Thymus (tissue), 14 donors: ENCODE measurements at places on chromosomes 1 and 21. TPM values are rescaled to one million over a fixed set of nuclear protein-coding genes. Genes with fewer than 3 reads are reported as not detected.
A peak's percentile ranks its signal among the peaks of the same experiment; 100 is the strongest.

- DNase-seq, result no peak
These were observed 7.9 kb downstream of the RPL11 start for GRCh38 chr1:23699280-23700179.

DNA sequence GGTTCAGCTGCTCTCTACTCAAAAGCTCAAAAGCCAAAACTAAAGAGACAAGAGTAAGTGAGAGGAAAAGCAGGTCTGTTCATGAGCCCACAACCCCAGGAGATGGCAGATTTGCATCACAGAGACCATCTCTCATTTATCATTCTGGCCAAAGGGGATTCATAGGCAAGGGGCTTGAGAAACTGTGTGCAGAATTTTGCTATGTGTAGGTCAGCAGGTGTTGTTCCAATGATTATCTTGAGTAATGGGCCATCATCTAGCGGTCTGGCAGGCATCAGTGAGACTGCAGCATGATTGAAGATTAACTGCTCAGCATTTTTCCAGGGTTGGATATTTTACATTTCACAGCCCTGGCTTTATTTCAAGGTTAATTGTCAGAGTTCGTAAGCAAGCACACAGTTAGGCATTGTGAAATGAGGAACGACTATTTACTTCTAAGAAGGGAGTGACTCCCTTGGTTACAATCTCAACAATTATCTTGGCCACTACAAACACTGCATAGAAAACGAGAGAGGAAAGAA, 1204.6 kb upstream of the TMPRSS15 start:
- no peak for DNase-seq

DNA sequence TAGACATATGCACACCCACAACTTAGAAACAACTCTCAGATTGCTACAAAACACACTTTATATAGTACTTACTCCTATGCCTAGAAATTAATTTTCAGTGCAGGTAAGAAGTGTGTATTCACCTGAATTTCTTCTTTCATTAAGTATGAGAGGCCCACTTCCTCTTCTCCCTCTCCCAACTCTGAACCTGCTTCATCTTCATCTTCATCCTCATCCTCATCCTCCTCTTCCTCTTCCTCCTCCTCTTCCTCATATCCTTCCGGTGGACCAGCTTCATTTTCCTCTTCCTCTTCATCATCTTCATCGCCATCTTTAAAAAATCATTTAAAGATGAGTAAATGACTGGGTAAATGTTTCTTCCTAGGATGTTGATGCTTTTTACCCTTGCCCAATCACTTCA, 9.4 kb downstream of the ANP32E start:
- no peak for DNase-seq

GRCh38 chr21:38958940-38959691, 153.4 kb downstream of the ETS2 start:
- no peak for DNase-seq

DNA sequence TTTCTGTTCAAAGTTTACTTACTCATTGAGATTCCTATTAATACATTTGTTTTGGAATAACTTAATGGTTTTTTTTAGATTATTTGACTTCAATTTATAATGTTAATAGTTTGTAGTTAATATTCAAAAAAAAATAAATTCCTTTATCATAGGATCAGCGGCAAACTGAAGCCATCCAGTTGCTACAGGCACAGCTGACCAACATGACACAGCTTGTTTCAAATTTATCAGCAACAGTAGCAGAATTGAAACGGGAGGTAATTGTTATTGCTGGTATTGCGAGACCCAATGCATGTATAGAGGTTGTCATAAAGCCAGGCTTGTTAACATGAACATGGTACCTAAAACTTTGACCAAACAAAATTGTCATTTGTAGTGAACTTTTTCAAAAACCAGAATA, 59.0 kb upstream of the FASLG start:
- DNase-seq, result no peak

DNA sequence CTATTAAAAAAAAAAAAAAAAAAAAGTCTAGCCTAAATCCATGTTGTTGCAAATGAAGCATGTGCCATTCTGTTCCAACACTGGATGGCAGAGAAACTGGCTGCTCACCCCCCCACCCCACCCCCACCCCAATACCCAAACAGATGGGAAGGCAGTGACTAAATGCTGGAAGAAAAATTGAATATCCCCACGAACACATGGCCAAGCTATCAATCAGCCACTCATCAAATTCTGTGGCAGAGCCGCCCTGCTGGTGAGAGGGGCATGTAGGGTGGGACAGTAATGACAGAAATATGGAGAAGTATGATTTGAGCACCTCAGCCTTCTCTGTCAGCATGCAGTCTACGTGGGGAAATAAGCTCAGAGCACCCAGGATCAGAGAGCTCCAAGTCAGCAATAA, 34.1 kb downstream of the OPTC start:
- no peak for DNase-seq

DNA sequence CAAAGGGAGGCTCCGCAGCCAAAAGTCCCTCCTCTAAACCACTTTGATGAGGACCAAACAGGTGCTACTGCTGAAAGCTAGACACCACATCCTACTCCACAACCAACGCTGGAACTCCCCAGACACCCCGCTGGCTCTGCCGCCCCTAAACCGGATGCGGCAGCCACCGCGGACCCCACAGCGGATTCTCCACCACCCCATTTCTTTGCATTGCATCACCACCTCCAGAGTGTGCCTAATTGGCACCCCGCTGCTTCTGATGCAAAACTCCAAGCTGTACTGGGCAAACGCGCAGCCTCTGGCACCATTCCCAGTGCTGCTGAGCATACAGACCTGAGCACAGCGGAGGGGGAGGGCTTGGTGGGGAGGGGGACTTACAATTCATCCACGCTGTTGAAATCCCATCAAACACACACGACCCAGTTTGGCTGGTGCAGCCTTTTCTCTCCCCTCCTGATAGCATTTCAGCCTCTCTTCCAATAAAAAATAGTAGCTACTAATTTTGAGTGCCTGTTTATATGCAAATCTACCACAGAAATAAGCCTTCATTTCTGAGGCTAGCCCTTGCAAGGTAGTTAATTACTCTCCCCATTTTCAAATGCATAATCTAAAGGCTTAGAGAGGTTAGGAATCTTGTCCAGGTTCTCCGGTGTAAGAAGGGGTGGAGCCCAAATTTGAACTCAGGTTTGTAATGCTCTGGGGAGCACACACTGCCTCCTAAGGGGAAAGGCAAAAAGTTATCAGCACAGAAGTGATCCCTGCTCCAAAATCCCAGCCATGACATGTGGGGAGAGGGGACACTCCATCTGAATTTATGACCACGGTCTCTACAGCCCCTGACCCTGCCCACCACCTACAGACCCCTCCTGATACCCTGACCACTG, 12.2 kb upstream of the RGS16 start:
- DNase-seq, result peak; percentile 44

DNA sequence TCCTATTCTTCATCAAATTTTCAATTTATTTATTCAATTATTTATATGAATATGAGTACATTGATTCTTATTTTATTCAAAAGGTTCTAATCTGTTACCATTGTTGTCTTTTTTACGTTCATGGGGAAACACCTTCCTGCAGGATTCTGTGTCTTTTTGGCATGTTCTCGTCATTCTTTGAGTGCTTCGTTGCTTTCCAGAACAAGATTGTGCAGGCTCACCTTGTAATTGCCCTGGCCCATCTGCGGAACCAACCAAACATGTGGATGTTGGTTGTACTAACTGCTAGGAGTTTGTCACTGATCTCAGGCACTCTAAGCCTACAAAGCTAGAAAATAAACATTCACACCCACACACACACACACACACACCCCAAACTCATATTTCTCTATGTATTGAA, 182.1 kb downstream of the TTLL7 start:
- no peak for DNase-seq

- no peak for DNase-seq
These were observed 87.6 kb downstream of the GFI1 start for GRCh38 chr1:92399076-92399475.

DNA sequence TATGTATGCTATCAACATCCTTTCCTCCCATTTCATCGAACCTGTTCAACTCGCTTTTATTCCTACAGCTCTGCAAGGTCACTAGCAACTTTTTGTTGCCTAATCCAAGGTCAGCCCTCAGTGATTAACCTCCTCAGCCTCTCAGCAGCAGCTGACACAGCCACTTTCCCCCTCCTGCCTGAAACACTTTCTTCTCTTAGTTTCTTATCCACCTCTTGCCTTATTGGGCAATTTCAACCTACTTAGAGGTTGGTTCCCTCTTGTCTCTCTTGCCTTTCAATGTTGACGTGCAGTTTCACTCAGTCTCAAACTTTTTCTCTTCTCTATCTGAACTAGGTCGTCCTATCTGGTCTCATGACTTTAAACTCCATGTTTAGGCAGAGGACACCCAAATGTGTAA, 156.3 kb downstream of the C1orf94 start:
- DNase-seq, result no peak

- no peak for DNase-seq
These were observed 56.8 kb downstream of the ZBTB17 start for GRCh38 chr1:15918962-15919715.

GRCh38 chr1:25053576-25054250, 123.6 kb upstream of the RUNX3 start:
- DNase-seq, result no peak

GRCh38 chr1:203649551-203649998, 22.9 kb downstream of the ATP2B4 start:
- no peak for DNase-seq

The IVL gene
- 16.6 TPM for polyA plus RNA-seq

The MSH4 gene
- polyA plus RNA-seq, result 0.89 TPM

The ACAP3 gene
- polyA plus RNA-seq, result 58.8 TPM

The FMO5 gene
- polyA plus RNA-seq, result 4.7 TPM

The MNDA gene
- 13.6 TPM for polyA plus RNA-seq

The C1orf122 gene
- polyA plus RNA-seq, result 33.0 TPM

The SLC45A1 gene
- 1.4 TPM for polyA plus RNA-seq

The PRAMEF13 gene
- 0.14 TPM for polyA plus RNA-seq
